D341Med (cell line): ENCODE measurements at places on chromosomes 1 and 21.
A peak's percentile ranks its signal among the peaks of the same experiment; 100 is the strongest.

GRCh38 chr1:182244451-182244850 is 147.1 kb downstream of the GLUL start:
- no peak for DNase-seq

DNA sequence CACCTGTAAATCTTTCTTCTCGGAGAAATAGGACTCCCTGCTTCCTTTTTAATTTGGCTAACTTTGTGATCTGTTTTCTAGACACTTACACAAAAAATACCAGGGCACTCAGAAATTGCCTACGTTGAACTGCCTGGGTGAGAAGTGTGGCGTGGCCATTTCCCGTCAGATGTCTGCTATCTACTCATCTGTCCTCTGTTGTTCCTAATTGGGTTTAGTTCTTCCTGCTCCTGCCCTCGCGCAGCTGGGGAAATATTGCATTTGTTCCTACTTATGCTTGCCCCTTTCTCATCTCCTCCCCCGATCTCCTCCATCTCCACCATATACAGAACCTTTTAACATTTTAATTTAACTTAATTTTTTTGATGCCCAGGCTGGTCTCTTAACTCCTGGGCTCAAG is 55.1 kb downstream of the CD58 start:
- no peak for DNase-seq

- DNase-seq = no peak
Observed at GRCh38 chr1:174013864-174014418, 8.2 kb downstream of the RC3H1 start.

GRCh38 chr1:79847700-79848099 is 841.2 kb upstream of the ADGRL4 start:
- peak; percentile 49 for DNase-seq

GRCh38 chr1:236701782-236702181 is 15.5 kb downstream of the ACTN2 start:
- DNase-seq = no peak
